ENCODE measurements at places on chromosomes 1 and 21.

DNA sequence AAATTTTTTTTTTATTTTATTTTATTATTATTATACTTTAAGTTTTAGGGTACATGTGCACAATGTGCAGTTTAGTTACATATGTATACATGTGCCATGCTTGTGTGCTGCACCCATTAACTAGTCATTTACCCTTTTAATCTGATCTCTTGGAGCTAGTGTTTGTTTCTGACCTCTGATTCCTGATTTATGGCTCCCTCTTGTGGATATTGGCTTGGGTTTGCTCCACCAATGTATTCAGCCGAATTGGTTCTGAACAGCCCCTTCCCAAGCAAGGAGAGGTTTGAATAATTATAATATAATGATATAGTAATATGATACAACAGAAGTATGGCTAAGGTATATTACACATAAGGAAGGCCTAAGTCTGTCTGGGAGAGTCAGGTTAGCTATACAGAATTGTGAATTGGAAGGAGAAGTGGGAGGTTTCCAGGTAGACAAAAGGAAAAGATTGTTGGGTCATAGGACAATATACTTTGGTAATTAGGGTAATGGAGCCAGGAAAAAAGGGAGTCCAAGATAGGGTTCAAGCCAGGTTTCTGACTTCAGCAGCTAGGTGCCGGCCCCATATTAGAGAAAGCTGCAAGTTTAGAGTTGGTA, 53.1 kb upstream of the HMCN1 start:
- DNase-seq, result no peak

DNA sequence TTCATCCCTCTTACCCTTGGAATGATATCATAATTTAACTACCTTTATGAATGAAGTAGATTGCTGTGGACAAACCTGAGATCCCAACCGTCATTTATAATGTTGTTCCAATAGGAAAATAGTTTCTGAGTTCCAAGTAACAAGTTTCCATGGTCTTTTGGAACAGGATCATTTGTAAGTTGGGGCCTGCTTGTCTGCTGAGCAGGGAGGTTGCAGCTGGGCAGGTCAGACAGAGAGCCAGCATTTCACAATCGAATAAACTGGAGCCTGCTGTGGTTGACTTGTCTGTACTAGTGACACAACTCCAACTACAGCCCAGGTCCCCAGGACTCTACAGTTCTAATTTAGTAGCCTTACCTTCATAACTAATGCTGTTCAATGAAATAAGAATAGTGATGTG, 18.6 kb upstream of the RALGPS2 start:
- DNase-seq, result no peak

DNA sequence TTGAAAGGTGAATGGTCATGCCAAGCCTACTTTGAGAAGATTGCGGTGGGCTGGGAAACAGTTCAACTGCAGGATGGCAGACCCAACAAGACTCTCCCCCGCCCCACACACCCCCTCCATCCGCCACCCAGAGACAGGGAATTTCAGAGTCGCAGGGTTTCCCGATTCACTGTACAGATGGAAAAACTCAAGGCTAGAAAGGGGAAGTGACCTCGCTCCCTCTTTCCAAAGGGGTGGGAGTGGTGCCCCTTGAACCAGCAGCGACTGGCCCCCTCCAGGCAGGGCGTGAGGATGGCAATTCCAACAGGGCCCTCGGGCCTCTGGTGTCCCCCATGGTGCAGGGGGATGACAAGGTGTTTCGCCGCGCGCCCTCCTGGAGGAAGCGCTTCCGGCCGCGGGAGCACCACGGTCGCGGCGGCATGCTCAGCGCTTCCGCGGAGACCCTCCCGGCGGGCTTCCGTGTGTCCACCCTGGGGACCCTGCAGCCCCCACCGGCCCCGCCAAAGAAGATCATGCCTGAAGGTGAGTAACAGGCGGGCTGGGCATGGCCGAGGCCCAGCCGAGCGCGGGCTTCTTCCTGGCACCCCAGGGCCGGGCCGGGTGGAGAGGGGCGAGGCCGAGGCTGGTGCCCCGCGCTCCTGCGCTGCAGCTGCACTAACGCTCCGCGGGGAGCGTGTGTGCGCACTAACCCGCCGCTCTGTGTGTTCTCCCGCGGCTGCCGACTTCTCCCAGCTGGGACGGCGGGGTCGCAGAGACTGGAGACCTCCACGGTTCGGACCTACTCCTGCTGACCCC, 10.4 kb downstream of the MYOG start:
- DNase-seq, result no peak

- DNase-seq, result no peak
Observed at GRCh38 chr21:40054403-40054802, 187.2 kb downstream of the PCP4 start.

GRCh38 chr1:45373573-45373972, 33.3 kb upstream of the MUTYH start:
- no peak for DNase-seq

All from effector CD4-positive, alpha-beta T cell (primary cell).